ENCODE measurements at places on chromosomes 1 and 21.

DNA sequence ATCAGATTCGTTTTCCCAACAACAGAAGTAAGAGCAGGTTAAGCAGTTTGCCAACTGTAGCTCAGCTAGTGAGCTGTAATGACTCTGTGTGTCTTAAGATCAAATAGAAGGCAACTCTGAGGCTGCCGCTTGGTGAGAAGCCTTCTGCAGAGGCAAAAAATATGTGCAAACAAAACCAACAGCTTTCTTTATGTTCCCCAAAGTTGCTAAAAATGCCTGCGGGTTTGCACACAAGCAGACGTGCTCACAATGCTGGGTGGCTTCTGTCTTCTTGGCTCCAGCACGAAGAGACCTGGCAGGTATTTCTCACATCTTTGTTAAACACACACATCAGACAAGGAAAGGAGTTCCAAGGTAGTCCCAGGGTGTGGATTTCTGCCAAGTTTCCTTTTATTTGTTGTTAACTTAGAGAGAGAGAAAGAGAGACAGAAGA, 158.9 kb upstream of the JUN start:
- DNase-seq, result no peak

GRCh38 chr1:33363470-33363861, 42.6 kb upstream of the A3GALT2 start:
- no peak for DNase-seq

GRCh38 chr21:45035477-45035848, 38.9 kb upstream of the ADARB1 start:
- DNase-seq, result no peak

- no peak for DNase-seq
Observed at GRCh38 chr1:85091671-85092280, 43.5 kb upstream of the MCOLN3 start.

DNA sequence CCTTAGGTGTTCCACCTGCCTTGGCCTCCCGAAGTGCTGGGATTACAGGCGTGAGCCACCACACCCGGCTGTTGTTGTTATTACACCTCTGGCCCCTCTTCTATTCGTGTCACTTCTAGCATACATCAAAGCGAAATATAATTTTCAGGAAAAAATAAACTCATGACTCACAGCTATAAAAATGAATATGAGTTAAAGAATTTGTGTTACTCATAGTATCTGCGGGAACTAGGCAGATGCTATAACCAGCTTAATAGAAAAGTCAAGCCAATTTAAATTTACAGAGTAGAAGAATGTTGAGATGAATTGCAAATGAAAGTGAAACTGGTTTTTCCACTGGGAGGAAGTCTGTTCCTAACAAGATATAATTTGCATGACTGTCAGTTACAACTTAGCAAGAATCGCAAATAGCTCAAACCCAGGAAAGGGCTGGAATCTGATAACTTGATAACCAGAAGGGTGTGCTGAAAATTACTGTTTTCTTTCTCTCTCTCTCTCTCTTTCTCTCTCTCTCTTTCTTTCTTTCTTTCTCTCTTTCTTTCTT, 11.2 kb downstream of the OR2W3 start:
- no peak for DNase-seq

GRCh38 chr1:182617734-182618351, 13.7 kb upstream of the RGS16 start:
- no peak for DNase-seq

DNA sequence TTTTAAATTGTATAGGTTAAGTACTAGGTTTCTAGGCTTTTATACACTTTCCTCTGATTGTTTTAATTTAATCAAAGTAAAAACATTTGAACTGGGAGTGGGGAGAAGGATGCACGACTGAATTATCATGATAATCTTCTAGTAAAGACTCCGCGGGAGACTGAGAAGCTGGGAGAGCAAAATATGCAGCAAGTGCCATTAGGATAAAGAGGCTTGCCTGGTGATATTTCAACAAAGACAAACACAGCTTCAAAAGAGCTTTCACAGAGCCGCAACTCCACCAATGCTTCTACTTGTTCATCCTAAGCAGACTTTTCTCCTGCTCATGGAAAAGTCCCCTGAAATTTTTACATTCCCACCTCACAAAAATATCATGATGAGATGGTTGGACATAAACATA, 239.0 kb upstream of the PTBP2 start:
- no peak for DNase-seq

- DNase-seq, result peak; percentile 54
Observed at GRCh38 chr1:119007670-119008482, 19.7 kb upstream of the TBX15 start.

- no peak for DNase-seq
Observed at GRCh38 chr1:63442141-63442475, 74.7 kb downstream of the ALG6 start.

GRCh38 chr1:93641527-93641926, 40.1 kb downstream of the BCAR3 start:
- peak; percentile 16 for DNase-seq

- no peak for DNase-seq
Observed at GRCh38 chr1:67441183-67441582, 11.0 kb upstream of the SERBP1 start.

- DNase-seq, result no peak
Observed at GRCh38 chr1:41879617-41880016, 39.1 kb downstream of the HIVEP3 start.

GRCh38 chr1:74683656-74684055, 10.1 kb upstream of the ERICH3 start:
- no peak for DNase-seq

GRCh38 chr1:220755309-220755708, 7.2 kb downstream of the MTARC2 start:
- DNase-seq, result no peak

DNA sequence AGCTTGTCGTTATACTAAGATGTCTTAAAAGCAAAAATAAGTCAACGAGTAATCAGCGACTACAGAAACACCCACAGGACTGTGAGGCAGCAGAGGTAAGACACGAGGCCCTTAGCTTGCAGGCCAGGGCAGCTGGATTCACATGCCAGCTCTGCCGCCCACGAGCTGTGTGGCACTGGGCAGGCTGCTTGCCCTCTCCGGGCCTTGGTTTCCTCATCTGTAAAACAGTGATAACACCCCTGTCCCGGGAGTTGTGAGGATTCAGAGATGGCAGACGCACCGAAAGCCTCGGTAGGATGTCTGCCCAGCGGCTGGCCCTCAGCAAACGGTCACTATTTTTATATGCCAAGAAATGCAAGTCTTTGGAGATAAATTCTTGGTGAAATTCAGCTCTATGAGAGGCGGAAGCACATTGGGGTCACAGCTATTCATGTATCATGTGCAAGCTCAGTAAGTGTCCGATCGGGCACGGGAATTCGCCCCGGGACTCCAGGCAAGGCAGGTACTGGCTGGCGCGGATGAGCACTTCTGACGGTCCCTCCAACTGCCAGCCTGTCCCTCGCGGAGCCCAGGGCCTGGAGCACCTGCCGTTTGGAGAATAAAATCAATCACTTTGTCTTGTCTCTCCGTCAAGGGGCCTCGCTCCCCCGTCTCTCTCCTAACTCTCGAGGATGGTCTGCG, 1.1 kb downstream of the C2CD2 start:
- no peak for DNase-seq

- DNase-seq, result no peak
Observed at GRCh38 chr1:11044849-11045427, 2.1 kb downstream of the MASP2 start.

DNA sequence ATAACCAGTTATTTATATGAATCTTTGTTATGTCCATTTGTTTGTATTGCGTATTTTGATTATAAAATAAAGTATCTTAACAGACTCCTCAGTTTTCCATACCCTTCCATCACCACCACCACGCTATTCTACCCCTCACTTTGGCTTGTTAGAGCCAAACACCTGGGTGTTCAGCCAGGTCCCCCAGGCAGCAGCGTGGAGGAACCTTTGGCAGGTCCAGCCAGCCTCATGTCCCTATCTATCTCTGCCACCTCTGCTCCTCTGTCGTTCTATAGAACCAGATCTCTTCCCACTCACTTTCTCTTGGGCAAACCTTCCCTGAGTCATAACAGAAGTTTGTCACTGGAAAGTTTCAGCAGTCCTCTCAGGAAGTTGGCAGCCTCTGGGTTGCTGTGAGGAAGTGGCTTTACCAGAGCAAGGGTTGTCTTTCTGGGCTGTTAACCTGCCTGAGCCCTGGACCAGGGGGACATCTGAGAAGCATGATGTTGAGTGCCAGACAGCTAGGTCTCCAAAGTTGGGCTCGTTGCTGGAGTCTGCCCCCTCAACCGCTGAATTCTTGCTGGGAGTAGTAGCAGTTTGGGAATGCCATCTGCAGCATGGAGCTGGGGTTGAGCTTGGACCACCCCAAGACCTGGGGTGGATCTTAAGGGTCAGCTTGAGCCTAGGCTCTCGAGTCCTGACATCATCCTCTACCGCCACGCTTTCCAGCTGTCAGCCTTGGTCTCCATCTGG, 996 bp upstream of the SH3BGRL3 start:
- peak; percentile 83 for DNase-seq
